ENCODE measurements at places on chromosomes 3 and 15.

- DNase-seq: no peak
Measured at GRCh38 chr15:60389261-60390077, 8.3 kb downstream of the ANXA2 start.

- no peak for DNase-seq
Measured at GRCh38 chr3:144511346-144511745, 539.7 kb downstream of the DIPK2A start.

- peak; percentile 64 for DNase-seq
Measured at GRCh38 chr3:13091898-13092611, 18.8 kb upstream of the IQSEC1 start.

DNA sequence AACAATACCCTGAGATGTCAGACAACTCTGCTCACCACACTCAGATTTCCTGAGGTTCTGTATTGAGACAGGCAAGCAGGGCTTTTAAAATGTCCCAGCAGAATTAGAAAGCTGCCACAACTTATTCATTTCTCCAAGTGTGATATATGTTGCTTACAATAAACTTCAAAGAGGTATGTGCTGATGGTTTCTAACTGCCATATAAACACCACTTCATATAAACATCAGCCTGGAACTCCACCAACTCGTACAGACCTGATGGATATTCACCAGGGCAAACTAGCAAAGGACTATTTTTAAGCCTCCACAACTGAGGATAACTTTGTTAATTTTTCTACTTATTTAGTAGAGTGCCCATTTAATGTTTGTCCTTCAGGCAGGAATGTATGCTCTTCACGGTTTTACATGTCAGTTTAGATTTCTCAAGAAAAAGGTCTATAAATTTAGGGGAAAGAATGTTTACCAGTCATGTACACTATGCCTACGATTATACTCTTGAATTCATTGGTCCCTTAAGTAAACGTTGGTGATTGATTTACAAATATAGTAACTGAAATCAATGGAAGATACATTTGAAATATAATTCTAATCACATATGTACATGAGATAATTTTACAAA lies 109.6 kb upstream of the ABI3BP start:
- DNase-seq: no peak

GRCh38 chr3:54777141-54777540 lies 150.7 kb downstream of the LRTM1 start:
- no peak for DNase-seq

DNA sequence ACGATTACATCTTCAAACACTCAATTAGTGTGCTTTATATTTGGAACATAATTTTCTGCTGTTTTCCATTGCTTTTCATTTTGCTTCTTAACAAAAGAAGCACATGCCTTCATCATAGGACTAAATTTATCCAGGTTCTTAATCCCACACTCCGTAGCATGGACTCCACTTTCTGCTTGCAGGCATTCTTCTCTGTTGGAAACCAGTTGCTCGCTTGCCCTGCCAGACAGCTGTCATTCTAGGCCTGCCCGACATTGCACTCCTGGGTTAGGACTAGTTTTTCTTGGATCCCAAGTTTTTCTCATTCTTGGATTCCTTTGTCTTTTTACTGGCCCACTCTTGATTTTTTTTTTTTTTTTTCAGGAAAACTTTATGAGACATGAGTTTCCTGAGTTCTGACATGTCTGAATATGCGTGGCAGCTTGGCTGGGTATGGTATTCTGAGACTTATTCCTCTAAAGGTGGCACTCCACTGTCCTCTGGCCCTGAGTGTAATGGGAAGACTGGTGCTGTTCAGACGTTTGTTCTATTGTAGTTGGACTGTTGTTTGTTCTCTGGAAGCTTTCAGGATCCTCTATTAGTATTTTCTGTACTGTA lies 6.3 kb upstream of the ATP1B3 start:
- DNase-seq: no peak

- DNase-seq: no peak
Measured at GRCh38 chr15:54719325-54719724, 477.4 kb downstream of the RSL24D1 start.

DNA sequence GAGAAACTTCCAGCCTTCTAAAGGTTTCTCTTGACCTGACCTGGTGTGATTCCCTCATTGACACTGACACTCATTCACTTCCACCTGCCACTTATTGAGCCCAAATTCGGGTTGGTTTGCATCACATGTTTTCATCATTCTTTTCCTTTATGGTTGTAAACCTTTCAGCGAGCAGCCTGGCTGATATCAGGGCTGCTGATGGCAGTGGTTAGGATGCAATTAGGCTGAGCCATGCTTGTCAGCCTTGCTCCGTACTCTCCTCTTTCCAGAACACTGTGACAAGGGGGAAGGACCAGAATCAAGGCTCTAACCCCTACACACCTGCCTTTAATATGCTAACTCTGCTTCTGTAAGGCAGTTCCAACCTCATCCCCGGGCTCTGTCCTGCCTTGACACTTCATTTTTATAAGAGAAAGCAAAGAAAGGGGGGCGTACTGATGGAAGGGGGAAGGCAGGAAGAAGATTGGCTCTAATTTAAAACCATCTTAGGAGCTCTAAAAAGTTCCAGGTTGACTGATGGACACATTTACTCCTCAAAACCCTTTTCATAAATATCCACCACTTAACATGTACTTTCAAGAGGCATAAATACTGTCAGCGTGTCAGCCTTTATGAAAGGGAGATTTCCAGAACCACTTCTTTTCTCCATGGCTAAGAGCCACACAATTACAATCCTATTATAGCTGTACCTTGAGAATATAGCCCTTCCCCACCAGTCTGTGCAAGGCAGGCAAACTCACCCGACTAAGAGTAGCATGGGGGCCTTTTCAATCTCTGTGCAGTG lies 5.7 kb downstream of the NMNAT3 start:
- no peak for DNase-seq

Data from T follicular helper cell (primary cell).